ENCODE measurements at places on chromosomes 6 and 20.

DNA sequence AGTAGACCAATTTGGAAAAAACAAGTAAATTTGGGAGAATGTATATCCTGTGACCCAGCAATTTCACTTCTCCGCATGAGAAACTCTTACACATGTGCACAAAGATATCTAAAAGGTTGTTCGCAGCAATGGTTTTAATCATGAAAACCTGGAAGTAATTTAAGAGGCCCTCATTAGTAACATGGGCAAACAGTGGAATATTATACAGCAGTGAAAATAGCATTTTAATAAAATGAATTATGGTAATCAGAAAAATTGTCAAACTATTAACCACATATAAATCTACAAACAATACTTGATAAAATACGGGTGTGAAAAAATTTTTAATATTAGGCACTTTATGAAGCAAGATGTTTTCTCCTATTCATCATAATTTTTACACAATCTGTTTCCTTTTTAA lies 74.2 kb downstream of the KCNQ5 start:
- no peak for DNase-seq

GRCh38 chr6:90100059-90100665 lies 196.5 kb downstream of the BACH2 start:
- no peak for DNase-seq

GRCh38 chr6:151044465-151045441 lies 179.3 kb downstream of the MTHFD1L start:
- DNase-seq: no peak

DNA sequence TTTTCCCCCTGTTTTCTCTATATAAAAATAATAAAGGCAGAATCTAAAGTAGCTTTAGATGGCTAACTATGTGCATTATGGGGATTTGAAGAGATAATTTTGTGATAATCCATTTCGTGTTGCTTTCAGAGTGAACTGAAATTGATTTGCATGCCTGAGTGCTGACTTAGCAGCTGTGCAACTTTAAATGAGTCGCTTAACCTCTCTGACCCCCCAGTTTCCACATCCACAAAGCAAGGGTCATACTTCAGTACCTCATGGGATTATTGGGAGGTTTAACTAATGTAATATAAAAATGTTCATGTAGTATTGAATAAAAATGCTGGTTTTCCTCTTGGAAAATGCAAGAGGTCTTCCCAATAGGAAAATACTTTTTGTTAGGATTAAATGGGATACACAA lies 63.8 kb upstream of the FABP7 start:
- DNase-seq: no peak

- no peak for DNase-seq
These were observed 20.4 kb upstream of the BMP2 start for GRCh38 chr20:6746901-6747609.
